Stromal cell of bone marrow (primary cell): ENCODE measurements at places on chromosomes 1 and 21.

DNA sequence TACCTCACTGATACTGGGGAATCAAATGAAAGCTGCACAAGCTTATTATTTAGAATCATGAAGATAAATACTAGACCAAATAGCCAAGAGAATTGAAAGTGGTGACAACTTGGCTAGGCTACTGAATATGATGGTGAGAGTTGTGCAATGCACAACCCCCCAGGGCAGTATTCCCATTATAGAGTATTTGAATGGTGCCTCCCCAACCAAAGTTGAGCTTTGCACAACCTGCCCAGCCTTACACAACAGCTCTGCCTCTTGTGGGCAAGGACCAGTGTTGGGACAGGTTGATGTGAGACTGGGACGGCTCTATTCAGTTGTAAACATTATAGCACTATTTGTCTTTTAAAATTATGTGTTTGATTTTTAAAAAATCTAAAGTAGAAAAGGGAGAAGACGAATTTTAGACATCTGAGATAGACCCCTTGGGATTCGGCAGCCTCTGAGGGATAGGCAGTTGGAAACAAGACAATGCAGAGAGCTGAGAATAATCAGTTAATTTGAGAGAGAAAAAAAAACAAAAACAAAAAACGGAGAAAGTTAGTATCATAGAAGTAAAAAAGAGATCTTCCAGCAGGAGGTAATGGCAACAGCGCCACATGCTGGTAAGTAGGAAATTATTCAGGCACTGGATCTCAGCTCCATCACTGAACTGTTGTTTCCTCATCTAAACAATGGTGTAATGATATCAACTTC is 91.0 kb upstream of the KCNA3 start:
- DNase-seq: peak; percentile 29

DNA sequence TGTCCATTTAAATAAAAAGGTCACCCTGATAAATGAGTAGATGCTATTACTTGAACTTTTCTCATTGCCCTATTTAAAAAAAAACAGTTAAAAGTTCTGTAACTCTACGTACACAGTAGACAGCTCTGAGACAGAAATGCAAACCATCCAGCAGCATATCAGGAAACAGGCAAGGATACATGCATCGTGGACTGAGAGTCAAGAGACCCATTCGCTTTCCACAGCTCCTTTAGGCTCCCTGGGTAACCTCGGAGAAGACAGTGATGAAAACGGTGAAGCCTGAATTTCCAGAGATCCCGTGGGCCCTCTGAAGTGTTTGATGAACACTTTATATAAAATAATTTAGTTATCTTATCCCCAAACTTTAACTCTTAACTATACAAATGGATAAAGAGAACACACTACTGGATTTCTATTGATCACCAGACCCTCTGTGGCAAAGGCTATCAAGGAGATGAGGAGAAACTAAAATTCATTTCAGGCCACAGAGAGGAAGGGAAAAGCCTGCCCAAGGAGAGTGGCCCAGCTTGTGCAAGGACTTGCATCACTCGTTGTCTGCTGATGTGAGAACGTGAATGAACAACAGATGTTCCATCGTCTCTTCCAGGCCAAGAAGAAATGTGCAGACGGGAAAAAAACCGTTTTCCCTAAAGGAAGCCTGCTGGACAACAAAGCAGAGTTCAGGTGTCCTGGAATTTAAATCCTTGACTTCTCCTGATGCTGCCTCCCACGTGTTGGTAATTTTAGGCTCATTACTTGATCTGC is 131.0 kb downstream of the TGFBR3 start:
- no peak for DNase-seq

DNA sequence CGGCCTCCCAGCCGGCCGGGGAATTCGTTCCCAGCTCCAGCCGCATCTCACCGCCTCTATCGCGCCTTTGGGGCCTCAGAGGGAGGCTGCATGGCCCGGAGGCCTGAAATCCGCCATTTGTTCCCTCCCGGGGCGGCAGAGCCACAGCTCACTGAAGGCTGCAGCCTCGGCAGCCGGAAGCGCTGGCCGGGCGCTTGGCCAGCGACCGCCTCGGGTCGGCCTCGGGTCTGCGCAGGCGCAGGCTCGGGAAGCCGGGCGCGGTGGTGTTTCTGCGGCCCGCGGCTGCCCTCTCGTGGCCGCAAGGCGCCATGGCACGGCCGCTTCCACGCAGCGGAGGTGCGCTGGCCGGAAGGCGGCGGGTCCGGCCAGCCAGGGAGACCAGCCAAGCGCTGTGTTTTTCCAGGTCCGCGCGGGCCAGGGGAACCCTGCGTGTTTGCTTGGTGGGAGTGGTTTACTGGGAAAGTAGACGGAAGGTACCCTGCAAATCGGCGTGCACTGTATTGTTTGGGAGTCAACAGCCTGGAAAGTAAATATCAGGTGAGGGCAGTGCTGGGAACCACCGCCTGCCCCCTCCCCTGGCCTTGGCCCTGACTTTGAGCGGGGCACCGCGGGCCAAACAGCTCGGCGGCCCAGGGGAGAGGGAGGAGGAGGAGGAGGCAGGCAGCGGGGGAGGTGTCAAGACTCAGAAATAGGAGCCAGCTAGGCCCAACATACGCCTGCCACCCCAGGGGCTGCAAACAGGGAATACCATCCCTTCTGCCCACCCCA is 52.7 kb upstream of the CD34 start:
- peak; percentile 60 for DNase-seq

- no peak for DNase-seq
Observed at GRCh38 chr1:63618011-63618410, 24.8 kb downstream of the PGM1 start.

- peak; percentile 25 for DNase-seq
Observed at GRCh38 chr1:38127428-38127827, 80.8 kb upstream of the POU3F1 start.
